Stimulated activated CD8-positive, alpha-beta memory T cell treated with anti-CD3 and anti-CD28 coated beads, Interleukin-7, amount 100 ng/mL, for 1 hour (primary cell): ENCODE measurements at places on chromosomes 2 and 18.

DNA sequence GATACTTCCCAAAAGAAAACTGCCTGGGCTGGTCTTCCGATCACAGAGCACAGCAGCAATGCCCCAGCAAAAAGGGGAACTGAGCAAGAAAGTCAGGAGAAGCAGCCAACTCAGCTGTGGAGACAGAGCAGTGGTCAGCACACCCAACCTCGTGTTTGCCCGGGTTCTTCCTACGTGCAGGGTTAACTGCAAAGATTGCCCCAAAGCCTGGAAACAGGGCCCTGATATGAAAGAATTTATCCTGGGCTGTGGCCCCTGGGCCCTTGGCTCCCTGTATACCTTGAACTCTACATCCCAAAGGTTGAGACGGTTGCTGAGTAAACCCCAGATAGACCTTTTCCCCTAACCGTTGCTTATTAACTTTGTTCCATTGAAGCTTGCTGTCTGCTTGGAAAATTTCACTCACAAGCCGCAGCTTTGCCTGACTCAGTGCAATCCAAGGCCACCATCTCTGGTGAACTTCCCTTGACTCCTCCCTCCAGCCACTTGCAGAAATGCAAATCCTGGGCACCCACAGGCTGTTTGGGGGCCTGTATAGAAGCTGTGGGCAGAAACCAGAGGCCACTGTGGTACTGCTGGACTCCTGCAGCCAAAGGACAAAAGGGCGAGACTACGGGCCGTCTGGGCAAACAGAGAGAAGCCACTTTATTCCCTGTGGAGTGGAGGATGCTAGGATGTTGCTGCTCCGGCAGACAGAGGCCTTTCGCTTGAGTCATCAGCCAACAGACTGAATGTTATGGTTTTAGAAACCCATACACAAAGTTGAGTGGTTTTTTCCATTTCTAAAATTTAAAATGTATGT lies 18.2 kb downstream of the NRP2 start:
- DNase-seq, result no peak

- no peak for DNase-seq
Measured at GRCh38 chr2:169069341-169069740, at the start of gene DHRS9. TSS of gene DHRS9 (plus strand) at chr2:169069563. CDS start at chr2:169081582, 12,019 bp downstream.

GRCh38 chr2:102698369-102699111 lies 63.3 kb upstream of the TMEM182 start:
- DNase-seq, result no peak

GRCh38 chr2:231987124-231987727 lies 25.7 kb downstream of the DIS3L2 start:
- DNase-seq, result no peak

DNA sequence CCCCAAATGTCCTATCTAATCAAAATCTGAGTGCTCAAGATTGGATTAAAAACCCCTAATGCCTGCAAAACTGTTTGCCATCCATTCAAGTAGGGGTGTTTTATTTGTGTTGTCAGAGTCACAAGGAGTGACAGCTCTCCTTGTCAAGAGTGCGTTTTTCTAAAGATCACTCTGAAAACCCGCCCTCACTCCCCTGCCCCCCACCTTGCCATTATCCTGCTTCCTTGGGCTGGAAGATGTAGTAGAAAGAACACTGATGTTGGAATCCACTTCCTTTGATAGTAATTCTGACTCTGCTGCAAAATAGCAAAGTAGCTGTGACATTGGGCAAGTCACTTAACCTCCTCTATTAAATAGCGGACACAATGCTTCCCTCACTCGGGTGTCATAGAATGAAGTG lies 155.6 kb downstream of the TSN start:
- DNase-seq, result no peak
